ENCODE measurements at places on chromosomes 5 and 9.

GRCh38 chr5:5340206-5340729 lies 82.2 kb upstream of the ICE1 start:
- no peak for ATAC-seq

DNA sequence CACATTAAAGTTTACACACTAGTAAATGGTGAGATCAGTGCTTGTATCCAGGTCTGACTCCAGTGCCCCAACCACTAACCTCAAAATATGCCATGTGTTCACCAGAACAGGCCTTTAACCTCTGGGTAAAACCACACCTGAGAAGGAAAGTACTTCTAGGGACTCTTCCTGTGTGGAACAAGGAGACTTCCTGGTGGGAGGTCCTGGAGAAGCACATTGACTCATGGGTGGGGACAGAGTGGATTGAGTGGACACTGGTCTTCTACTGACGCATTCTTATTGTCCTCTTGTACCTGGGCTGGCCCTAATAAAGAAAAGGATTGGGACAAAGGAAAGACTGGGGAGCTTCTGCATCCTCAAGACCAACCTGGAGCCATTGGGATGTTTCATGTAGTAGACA lies 43.4 kb downstream of the ANGPTL2 start:
- ATAC-seq = no peak

DNA sequence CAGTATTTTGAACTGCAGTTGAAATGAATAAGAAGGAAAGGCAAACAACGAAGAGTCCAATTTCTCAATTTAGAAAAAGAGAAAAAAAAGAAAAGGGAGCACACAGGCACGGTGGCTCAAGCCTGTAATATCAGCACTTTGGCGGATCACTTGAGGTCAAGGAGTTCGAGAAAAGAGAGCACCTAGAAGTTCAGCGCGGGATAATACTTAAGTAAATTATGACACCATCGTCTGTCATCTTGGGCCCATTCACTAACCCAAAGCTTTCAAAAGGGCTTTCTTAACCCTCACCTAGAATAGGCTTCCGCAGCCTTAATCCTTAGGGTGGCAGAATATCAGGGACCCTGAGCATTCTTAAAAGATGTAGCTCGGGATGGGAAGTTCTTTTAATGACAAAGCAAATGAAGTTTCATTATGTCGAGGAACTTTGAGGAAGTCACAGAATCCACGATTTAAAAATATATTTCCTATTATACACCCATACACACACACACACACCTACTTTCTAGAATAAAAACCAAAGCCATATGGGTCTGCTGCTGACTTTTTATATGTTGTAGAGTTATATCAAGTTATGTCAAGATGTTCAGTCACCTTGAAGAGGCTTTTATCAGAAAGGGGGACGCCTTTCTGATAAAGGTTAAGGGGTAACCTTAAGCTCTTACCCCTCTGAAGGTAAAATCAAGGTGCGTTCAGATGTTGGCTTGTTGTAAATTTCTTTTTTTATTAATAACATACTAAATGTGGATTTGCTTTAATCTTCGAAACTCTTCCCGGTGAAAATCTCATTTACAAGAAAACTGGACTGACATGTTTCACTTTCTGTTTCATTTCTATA lies 602 bp upstream of the CD274 start:
- ATAC-seq = no peak

- ATAC-seq = no peak
These were observed 1.4 kb downstream of the EFNA5 start for GRCh38 chr5:107669096-107670031.

GRCh38 chr9:87497604-87498045 lies at the start of gene DAPK1:
TSS of gene DAPK1 (plus strand) at chr9:87497867. CDS start at chr9:87499078, 1,211 bp downstream.
- no peak for ATAC-seq

DNA sequence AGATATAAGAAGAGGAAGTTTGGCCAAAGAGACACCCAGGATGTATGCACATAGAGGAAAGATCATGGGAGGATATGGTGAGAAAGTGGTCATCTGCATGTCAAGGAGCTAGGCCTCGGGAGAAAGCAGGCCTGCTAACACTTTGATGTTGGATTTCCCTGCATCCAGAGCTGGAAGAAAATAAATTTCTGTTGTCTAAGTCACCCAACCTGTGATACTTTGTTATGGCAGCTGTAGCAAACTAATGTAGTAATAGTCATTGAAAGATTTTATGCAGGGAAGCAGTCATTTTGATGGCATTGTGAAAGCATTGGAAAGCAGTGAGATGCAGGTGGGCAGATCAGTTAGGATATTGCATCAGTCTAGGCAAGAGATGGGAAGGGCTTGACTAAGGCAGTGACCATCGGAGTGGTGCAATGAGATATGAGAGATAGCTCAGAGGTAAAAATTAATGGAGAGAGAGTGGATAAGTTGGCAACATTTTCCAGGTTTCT lies 24.5 kb upstream of the FOCAD start:
- no peak for ATAC-seq

DNA sequence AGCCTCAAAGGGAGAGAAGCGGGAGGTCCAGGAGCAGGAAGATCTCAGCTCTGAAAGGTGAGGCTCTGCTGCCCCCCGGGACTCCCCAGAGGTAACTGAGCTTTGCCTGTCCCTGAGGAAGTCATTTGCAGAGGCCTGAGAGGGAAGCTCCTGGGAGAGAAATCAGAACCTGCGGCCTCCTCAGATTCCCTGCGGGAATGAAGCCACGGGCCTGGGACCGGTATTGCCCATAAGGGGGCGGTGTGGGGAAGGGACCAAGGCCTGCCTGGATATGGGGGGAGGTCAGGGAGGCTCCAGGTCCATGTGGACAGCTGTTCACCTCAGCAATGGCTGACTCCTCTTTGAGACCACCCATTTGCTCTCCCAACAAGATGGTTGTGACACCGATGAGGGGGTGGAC lies 1.3 kb downstream of the SPATA31E1 start:
- no peak for ATAC-seq

DNA sequence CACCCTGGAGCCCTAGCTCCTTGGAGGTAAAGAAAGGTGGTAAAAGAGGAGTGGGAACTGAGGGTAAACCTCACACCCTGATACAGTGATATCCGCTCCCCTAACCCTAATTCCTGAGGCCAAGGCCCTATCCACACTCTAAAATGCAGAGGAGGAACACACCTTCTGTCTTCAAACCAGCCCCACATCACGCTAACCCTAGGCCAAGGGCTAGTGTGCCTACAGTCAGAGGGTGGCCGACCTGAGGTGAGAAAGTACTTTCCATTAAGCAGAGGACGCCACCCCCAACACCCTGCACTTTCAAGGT lies 590 bp downstream of the HDAC3 start:
- ATAC-seq = no peak

GRCh38 chr9:95507464-95508241 lies 9.1 kb downstream of the PTCH1 start:
- ATAC-seq = no peak

DNA sequence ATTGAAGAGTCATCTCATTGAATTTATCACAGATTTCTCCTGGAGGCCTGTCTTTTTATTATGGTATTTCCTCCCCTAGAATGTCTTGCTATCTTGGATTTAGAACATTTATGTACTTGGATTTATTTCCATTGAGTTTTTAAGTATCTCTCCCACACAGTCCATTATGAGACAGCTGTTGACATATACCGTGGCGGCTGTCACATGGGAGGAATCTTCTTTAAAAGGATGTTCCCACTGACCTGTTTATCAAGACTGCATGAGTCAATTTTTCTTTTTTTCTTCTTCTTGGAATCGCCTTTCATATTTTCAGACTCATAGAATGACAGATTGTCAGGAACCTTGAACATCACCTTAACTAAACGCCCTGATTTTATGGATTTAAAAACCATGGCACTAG lies 2.9 kb upstream of the CAVIN4 start:
- ATAC-seq = no peak

GRCh38 chr9:135093111-135093510 lies 5.6 kb downstream of the OLFM1 start:
- no peak for ATAC-seq

DNA sequence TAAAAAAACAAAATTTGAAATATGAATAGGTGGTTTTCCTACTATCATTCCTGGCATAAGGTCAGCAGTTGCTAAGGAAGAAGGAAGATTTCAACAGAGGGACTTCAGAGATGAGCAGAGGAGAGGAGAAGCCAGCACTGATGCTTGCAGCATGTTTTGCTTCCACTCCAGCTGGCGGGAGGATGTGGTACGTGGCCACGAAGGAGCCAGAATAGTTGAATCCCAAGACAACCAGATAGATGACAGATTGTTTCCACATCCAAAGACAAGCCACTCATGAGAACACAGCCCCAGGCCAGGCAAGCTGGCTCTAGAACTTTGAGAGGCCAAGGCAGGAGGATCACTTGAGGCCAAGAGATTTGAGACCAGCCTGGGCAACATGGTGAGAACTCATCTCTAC lies 15.1 kb downstream of the TIMD4 start:
- ATAC-seq = no peak

GRCh38 chr9:133454943-133455673 lies 4.7 kb upstream of the CACFD1 start:
- ATAC-seq = no peak

- no peak for ATAC-seq
These were observed 182.1 kb downstream of the CDH9 start for GRCh38 chr5:26856238-26856637.

- ATAC-seq = no peak
These were observed 16.6 kb downstream of the HK3 start for GRCh38 chr5:176882567-176882903.

DNA sequence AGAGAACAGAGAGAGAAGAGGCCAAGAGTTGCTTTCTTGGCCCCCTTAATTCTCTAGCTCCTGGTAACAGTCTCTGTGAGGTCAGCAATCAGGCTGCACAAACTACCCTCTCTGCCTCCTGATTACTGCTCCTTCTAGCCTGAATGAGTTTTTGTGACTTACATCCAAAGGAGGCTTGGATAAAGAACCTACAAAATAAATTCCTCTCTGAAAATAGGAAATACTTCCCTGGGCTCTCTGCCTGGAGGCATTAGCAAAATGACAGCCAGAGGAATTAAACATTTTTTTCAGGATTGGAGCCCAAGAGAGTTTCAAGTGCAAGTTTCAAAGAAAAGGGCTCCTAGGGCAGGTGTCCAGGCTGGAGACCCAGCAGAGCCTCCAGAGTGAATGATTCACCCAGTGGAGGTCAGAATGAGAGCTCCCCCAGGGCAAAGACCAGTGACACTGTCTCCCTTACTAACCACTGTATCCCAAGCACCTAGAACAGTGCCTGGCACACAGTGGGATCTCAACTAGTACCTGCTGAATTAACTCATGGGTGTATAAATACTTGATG lies 162.5 kb downstream of the SPOCK1 start:
- no peak for ATAC-seq

- ATAC-seq = peak; percentile 37
These were observed 75.3 kb upstream of the IL12B start for GRCh38 chr5:159405611-159406031.

GRCh38 chr9:128913048-128913900 lies 7.5 kb upstream of the PHYHD1 start:
- ATAC-seq = no peak

DNA sequence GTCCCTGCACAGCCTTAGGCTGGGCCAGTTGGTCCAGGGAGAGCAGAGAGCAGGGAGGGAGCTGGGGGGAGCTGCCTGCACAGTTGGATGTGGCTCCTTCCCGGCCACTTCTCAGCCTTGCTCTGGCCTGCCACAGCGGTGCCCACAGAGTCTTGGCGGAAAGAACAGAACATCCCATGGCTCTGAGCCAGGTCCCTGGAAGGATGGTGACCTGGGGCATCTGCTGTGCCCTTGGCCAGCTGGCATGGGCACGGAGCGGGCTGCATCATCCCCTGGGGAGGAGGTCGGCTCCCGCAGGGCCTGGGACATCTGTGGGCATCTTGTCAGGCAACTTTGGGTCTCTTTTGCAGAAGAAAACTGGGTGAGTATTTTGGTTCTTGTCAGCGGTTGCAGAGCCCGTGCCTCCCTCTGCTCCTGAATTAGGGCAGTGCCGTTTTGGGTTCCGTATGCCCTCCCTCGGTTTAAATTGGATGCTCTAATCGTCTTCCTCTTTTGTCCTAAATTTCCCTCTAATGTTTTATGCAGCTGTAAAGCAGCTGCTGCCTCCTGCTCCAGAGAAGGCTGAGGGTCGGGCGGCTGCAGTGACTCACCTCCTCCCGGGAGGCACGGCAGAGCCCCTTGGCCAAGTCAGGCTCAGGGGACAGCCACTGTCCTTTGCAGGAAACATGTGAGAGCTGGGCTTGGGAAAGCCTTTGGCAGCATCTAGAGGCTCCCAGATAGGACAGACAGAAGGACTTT lies 10.5 kb upstream of the NACC2 start:
- ATAC-seq = no peak

GRCh38 chr9:88759364-88759763 lies 224.4 kb downstream of the NXNL2 start:
- ATAC-seq = no peak

- peak; percentile 32 for ATAC-seq
These were observed 21.3 kb upstream of the GBGT1 start for GRCh38 chr9:133184971-133185370.

DNA sequence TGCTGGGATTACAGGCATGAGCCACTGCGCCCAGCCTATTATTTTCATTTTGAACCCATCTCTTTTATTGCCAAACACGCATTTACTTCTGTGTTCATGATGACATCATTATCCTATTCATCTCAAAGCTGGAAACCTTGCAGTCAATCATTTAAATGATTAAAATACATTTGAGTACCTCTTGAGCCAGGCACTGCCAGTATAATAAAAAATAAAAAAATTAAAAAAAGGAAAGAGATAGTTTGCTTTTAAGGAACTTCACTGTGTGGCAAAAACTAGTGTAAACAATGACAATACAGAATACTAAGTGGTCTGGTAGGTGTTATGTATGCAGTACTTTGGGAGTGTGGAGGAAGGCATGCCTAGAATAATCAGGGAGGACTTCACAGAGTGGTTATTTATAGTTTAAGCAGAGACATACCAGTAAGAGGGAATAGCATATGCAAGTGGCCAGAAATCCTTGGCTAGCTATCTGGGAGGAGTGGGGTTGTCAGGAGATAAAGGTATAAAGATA lies 8.6 kb downstream of the NSD1 start:
- ATAC-seq = no peak

- peak; percentile 27 for ATAC-seq
These were observed 87.9 kb downstream of the MRPS27 start for GRCh38 chr5:72231991-72232703.

GRCh38 chr9:77806741-77807140 lies 158.6 kb upstream of the GNA14 start:
- no peak for ATAC-seq

Data from activated CD4-positive, CD25-positive, alpha-beta regulatory T cell treated with anti-CD3 and anti-CD28 coated beads, Interleukin-2, amount 50 U/mL, for 24 hours (primary cell).